ENCODE measurements at places on chromosomes 11 and 22.
A peak's percentile ranks its signal among the peaks of the same experiment; 100 is the strongest.

DNA sequence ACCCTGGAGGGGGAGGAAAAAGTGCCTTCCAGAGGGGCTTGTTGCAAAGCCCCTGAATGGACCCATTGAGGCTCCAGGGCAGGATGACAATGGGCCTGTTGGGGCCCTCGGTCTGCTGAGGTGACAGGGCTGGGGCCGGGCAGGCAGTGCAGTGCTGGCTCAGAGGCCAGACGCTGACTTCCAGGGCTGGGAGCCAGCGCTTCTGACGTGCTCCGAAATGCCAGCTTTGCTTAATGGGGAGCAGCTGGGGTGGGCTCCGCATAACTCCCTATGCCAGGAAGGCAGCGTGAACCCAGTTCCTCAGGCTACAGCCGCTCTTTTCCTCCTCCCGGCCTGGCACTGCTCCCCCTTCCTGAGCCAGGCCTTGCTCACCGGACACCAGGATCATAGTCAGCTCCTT is 17.7 kb downstream of the NAV2 start:
- no peak for DNase-seq

GRCh38 chr11:116553482-116553881 is 219.3 kb downstream of the BUD13 start:
- DNase-seq, result no peak

DNA sequence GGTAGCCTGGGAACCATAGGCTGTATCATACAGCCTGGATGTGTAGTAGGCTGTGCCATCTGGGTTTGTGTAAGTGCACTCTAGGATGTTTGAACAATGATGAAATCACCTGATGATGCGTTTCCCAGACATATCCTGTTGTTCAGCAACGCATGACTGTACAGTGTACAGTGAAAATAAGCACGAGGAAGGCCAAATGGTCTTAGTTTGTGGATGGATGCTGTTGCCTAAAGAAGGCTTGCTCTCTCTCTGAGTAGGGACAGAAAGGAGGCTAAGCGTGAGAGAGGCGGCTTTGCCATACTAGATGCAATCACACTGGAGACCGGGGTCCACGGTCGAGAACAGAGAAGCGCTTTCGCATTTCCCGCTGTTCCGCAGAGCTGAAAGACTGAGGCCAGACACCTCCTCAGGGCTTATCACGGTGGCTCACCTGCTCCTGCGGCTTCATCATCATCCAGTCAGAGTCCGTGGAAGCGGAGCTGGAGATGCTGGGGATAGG is 27.6 kb upstream of the APLP2 start:
- DNase-seq, result no peak

DNA sequence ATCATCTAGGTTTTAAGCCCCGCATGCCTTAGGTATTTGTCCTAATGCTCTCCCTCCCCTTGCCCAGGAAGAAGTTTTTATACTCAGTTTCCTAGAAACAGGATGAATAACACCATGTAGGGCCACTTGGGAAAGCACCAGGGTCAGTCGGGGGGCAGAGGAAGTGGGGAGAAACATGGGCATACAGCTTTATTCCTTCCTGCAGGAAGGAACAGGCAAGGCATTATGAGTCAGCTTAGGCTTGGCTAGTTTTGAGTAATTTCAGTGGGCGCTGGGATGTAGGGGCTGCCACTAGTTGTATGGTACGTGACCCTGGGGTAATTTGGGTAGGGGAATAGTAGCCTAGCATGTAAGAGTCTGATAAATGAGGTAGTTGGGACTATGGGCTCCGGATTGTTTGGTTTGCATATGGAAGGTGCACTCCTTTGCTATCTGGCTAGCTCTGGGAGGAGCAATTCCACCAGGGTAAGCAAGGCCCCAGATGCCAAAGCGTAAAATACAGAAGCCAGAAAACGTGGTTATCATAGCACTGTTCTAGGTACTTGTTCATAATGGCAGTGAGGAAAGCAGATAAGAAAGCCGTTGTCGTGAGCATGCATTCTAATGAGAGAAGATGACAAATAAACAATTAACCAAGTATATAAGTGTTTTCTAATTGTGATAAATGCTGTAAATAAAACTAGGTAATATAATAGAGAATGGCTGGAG is 24.8 kb downstream of the ACER3 start:
- DNase-seq, result no peak

DNA sequence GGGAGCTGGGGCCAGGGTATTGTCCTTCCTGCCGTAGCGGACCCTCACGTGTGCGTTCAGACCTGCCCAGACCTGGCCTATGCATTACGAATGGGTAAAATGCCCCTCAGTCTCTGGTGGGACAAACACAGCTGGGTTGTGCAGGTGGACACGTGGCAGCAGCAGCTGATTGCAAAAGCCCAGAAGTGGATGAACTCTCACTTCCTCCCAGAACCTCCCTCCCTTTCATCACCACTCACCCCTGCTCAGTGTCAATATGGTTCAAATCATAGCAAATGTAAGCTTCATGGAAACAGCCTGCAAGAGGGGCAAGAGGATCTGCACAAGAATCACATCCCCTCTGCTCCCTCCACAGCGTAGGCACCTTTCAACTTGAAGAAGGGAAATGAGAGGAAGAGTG is 352.1 kb downstream of the OPCML start:
- no peak for DNase-seq

DNA sequence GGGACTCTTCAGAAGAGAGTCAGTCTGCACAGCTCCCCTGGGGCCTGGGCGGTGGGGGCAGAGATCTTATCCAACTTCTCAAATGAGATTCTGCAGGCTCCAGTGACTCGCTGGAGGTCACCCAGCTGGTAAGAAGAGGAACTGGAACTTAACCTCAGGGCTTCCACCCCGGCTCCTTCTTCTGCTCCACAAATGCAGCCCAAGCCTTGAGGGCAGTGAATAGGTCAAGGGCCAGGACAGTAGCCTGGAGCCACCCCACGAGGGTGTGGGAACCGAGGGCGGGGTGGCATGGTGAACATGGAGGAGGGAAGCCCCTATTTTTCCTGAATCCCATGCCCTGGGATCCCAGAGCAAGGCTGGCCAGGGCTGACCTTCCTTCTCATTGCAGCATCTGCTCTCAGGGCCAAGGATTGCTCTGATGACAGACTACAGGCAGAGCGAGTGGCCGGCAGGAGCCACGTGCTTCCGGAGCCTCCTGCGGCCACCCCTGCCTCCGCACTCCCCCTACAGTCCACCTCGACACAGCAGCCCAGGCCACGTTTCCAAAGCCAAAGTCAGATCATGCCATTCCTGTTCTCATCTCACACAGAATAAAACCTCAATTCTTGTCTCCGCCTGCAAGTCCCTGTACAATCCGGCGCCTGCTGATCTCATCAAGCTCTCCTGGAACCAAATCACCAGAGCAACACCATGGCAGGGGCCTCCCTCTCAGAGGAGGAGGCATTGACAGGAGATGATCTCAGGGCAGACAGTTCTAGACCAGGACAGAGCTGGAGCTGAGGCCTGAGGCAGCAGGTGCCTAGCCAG is 21.1 kb upstream of the UPK3A start:
- no peak for DNase-seq

- DNase-seq, result no peak
These were observed 21.5 kb upstream of the CBX7 start for GRCh38 chr22:39173787-39174497.

- DNase-seq, result peak; percentile 69
These were observed at the start of gene RTN4RL2 for GRCh38 chr11:57460022-57460757. Gene RTN4RL2, plus strand, starts transcription at chr11:57460528. Its CDS starts 338 bp downstream, at chr11:57460866.

All from right kidney (tissue), 9 donors.